ENCODE measurements at places on chromosomes 12 and 14.

DNA sequence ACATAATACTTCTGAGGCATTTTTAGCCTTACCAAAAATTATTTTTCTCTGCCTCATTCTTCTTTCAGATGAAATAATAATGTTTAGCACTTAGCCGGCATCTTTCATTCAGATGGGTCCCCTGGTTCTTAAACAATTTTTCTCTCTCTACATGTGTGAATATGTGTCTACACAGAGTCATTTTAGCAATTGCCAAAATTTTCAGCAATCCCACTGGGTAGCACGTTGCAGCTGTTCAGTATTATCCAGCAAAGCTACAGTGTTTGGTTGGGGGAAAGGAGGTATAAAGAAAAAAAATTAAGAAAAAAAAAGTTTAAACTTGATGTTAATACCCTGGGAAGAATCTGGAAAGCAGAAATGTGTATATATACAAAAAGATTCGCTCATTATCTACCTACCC, 160.5 kb upstream of the TRHDE start:
- DNase-seq: no peak

- DNase-seq: no peak
These were observed 50.8 kb downstream of the RPS6KA5 start for GRCh38 chr14:91009501-91010152.

- no peak for DNase-seq
These were observed 59.6 kb downstream of the CACNA1C start for GRCh38 chr12:2112401-2112800.

GRCh38 chr12:88519802-88520435, 60.4 kb downstream of the KITLG start:
- DNase-seq: no peak

GRCh38 chr14:57122129-57122528, 146.6 kb downstream of the EXOC5 start:
- no peak for DNase-seq

DNA sequence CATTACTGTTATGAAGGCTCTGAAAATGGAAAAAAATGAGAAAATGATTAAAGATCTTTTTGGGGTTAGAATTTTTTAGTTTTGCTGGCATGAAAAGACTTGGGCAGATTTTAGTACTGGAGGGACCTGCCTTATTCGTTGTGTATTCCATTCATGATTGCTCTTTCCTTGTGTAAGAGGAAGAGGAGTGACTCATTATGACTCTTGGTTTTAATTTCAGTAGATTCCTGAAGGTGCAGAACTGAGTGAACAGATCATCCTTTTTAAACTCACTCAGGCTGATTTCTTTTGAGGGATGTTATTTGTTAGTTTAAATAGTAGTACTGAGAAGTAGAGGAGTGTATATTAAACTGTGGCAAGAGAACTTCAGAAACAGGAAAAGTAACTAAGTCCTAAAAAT, 41.6 kb downstream of the AKAP6 start:
- DNase-seq: no peak

GRCh38 chr12:4213471-4213870, 60.1 kb upstream of the CCND2 start:
- DNase-seq: no peak

DNA sequence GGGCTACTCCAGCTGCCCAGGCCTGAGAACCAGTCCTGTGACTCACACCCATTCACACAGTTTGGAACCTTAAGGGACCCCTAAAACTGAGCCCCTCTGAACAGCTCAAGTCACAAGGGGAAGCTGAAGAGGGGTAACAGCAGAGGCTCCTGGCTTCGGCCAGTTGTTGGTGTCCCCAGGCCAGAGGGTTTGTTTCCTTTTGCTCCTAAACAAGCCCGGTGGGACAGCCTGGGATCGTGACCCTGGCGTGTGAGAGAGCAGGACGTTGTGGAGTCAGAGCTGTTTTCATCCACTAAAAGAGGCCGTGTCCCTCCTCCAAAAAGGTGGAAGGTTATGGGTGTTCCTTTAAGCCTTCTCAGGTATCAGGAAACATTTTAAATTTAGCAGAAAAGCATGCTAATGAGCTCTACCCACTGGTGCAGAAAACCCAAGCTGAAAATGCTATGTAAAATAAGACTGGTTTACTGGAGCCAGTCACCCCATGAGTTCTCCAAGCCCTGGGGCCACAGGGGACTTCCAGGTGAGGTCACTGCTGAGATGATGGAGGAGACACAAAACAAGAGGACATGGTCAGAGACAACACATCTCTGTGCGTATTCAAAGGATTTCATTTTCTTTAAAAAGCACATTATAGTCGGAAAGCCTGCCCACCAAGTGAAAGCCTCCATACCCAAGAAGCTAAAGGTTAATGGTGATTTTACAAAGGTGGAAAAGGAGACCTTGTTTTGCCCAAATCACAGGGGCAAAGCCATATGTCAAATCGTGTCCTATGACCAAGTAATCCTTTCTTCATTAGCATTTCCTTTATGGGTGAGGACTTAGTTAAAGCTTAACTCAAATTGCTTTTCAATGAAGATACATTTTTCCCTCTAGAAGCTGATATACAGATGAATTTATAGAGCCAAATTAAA, 14.1 kb downstream of the PRKAB1 start:
- DNase-seq: no peak

- DNase-seq: peak; percentile 57
These were observed 79.2 kb upstream of the NCOR2 start for GRCh38 chr12:124646385-124647230.

DNA sequence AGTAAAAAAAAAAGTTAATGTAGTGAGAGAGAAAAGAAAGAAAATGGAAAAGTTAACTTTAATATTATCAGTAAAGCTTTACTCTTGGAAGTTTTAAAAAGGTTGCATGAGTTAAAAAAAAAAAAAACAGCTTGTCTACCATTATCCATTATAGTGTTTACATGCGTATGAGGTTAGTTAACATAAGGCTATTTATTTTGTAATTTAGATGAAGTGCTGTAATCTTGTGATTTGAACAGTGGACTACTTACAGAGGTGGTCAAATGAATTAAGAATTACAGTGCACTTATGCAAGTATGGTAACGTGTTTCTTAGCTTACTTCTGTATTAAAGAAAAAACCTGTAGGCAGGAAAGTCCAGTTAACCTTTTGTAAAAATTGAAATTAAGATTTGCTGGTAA, 30.7 kb downstream of the WASHC4 start:
- DNase-seq: no peak

GRCh38 chr12:6420364-6420763, 24.4 kb upstream of the CD27 start:
- DNase-seq: no peak

- DNase-seq: no peak
These were observed 102.2 kb upstream of the IFNG-AS1 start for GRCh38 chr12:67887065-67887464.

Measured in stimulated activated CD8-positive, alpha-beta memory T cell treated with anti-CD3 and anti-CD28 coated beads, Interleukin-4, amount 100 ng/mL, for 24 hours (primary cell).